ENCODE measurements at places on chromosomes 4 and X.

DNA sequence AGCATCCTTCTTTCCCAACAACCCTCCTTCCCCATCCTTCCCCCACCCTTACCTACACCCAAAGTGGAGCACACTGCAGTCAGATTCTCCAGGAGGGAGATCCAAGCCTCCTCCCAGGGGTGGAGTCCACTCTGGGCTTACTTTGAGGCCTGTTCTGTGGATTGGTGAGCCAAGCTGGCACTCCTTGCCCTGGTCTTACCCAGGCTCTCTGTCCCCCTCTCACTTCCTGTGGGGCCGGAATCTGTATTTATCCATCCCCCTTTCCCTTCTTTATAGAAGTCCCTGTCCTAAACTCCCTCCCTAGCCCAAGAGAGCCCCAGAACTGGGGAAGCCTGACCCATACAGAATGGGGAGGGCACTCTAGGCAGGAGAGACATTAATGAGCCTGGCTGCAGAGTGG is 3.2 kb upstream of the TSPYL2 start:
- no peak for DNase-seq

GRCh38 chrX:54178100-54178940 is 4.7 kb downstream of the FAM120C start:
- peak; percentile 60 for DNase-seq

GRCh38 chrX:129520151-129520550 is 3.1 kb downstream of the SMARCA1 start:
- no peak for DNase-seq

- no peak for DNase-seq
Measured at GRCh38 chr4:168208957-168209614, 109.5 kb downstream of the DDX60 start.

GRCh38 chr4:94372991-94373390 is 30.4 kb upstream of the HPGDS start:
- DNase-seq, result no peak

DNA sequence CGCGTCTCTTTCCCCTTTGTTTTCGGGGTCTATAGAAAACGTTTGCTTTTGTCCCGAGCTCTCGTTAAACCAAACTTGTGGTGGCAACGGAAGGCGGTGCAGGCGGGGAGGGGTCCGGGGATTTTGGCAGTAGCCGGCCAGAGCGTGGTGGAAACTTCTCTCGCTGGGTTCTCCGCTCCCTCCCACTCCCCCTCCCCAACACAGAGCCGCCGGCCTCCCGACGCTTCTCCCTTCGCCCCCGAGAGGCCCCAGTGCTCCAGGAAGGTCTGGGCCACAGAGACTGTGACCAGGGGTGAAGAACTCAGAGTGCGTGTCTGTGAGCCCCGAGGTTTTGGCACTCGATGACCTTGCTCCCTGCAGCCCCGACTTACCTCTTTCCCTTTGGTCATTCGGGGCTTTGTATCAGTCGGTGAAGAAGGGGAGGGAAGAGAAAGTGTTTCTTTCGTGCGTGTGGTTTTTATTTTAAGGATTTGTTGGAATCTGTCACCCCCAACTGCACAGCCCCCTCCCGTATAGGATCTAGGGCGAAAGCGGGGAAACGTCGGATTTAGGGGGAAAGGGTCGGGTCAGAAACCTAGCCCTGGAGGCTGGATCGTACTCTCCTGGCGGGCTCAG is 9.0 kb upstream of the BCOR start:
- DNase-seq, result no peak

DNA sequence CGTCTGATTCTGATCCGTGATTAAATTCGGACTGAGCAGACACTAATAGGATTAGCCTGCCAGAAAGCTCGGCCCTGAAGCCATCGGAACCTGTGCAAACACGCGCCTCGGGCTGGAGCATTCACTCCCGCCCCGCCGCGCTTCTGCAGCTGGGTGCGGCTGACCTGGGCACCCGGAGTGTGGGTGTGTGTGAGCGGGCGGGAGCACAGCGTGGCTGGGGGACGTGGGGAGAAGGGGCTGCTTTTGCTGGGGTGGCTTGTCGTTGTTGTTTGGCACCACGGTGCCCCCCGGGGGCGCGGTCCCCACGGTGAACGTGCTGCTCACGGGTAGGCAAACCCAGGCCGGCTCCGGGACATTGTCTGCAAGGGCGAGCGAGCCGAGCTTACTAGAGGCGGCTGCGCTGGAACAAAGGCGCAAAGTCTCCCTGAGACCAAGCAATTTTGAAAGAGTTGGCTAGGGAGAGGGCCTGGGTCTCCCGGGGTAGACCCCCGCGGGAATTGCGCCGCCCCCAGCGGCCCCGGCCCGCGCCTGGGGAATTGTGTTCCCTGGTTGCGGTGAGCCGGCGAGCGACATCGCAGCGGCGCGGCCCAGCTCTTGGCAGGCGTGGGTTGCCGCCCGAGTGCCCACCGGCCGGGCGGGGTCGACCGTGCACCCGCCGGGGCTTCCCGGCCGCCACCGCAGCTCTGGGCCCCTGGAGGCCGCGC is 1.4 kb downstream of the MAMLD1 start:
- no peak for DNase-seq

DNA sequence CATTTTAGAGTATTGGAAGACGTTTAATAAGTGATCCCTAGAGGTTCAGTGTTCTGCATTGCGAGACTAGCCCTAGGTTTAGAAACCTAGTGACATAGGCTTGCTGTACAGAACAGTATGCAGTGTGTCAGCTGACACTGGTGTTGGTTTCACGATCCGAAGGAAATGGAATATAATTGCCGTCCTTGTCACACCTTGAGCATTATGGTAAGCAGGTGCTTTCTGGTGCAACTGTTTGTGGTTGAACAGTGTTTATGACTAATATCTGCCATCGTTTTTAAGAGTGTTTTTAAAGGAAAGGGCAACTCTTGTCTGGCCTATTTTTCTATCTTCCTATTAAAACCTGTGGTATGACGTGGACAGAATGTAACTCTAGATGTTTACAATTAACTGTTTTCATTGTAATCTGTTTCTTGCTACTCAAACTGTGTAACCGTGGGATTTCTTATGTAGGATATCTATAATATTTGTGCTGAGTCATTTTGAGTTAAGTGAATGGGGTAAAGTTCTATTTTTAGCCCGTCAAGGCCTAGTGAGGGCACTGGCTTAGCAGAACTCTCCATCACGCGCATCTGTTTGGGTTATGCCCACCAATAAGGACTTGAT is 53.8 kb upstream of the TBC1D14 start:
- DNase-seq, result peak; percentile 95

DNA sequence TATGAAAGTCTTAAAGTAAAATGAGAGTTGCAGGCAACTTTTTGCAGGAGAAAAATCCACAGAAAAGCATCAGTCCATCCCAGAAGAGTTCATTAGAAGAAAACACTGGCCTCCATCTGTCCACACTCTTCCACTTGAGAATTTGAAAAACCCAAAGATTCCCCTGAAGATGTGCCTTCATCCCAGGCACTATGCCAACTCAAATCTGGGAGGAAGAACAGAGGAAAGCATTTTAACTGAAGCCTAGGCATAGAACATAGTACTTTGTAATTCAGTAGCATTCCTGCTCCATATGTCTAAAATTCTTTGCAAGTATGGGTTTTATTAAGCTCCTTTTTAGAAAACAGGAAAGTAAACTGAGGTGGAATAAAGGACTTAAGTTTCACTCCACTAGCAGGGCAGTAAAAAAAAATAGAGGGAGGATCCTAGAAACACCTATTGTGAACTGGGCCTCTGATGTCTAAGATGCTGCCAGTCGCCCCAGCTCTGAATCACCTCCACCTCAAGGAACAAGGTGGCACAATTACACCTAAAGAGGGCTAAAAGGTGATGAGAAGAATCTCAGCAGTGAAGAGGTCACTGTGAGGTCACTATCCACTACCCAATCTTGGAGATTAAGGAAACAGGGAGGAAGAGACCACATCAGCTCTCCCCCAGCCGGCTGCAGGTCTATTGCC is 141.9 kb upstream of the FAM241A start:
- DNase-seq, result no peak

DNA sequence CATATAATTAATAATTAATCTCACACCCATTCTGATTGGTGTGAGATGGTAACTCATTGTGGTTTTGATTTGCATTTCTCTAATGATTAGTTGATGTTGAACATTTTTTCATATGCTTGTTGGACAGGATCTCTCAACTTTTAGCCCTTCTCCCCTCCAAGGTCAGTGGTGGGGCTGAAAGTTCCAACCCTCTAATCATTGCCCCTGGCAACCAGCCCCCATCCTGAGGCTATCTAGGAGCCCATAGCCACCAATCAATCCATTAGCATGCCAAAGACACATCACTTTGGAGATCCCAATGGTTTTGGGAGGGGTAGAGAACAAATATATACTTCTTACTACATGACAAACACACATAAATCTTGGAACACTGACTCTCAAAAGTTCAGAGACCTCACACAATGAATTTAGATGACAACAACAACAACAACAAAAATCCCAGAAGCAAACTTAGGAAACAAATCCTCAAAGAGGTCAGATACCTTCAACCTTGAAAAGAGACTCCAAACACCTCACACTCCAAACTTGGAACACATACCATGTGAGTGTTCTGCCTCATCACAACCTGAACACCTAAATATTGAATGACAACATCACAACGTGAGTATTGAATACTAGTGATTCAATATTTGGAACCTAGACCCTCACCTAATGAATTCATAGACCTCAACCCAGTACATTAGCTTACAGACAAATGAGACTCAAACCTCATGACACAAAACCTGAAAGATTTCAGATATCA is 19.0 kb upstream of the PAGE4 start:
- DNase-seq, result no peak

DNA sequence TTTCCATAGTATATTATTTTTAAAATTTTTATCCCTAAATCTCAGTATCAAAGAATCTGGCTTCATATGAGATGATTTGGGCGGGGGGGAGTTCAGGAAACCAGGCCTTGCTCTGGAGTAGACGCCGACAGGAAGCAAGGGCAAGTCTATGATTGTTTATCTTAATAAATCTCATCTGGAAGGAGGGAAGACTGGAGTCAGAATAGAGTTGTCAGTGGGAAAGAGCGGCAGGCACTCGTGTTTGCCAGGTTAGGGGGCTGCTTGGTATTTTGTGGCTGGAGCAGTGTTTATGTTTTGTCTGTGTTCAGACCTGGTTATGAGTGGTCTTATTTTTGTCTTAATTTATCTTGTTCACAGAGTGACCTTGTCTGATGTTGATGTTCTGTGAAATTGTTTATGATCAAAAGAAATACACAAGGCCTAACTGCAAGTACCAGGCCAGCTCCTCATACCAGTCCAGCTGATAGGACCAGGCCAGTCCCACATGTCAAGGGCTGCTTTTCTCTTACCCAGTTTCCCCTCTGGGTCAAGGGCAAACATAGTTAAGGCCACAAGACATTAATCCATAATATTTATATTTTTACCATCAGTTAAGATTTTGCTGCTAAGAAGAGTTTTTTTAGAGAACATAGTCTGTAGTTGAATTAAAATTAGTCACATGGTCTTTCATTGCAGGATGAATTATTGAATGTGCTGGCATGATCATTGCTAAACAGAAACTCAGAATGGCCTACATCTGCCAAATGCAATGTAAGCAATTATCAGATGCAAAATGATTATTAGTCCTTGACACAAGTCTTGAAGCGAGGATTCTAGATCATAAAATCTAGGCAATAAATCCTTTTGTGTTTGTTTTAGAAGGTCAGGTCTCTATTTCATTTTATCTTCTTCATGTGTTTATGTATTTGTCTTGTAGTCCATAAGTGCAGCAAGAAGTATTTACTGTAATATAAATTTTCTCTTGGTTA is 176.5 kb downstream of the GASK1B start:
- peak; percentile 23 for DNase-seq

DNA sequence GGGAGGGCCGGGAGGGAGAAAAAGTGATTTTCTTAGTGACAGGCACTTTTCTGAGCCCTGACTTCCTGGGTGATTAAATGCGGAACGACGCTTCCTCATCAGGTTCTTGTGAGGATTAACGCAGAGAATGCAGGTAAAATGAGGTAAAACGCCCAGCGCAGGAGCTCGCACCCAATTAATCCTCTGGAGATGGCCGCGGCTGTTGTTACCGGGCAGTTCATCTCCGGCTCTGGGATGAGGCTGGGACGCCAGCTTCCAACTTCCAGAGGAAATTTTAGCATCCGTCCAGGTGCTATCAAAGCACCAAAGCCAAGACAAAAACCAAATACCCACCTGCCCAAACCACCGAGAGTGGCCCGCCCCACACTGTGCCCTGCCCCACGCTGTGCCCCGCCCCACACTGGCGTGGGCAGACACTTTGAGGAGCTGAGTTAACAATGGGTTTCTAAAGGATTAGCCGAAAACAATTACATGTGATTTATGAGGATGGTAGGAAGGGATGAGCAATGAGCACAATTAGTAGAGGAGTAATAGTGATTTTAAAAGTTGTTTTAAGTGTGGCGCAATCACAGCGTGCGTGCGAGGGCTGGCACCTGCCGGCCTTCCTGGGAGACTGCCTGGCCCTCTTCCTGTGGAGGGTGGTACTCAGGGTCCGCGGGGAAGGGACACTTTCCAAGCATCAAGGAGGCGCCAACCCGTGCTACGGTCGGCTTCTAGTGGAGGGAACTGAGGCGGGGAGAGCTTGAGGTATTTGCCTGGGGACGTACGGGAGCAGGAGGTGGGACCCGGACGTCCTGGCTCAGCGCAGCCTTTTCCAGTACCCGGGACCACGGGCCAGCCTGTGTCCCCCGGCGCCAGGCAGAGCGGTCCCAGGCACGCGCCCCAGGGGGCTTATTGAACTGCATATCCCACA is 41.6 kb upstream of the ADRA2C start:
- DNase-seq, result no peak

Measured in H4 (cell line).